ENCODE measurements at places on chromosomes 1 and 21.

DNA sequence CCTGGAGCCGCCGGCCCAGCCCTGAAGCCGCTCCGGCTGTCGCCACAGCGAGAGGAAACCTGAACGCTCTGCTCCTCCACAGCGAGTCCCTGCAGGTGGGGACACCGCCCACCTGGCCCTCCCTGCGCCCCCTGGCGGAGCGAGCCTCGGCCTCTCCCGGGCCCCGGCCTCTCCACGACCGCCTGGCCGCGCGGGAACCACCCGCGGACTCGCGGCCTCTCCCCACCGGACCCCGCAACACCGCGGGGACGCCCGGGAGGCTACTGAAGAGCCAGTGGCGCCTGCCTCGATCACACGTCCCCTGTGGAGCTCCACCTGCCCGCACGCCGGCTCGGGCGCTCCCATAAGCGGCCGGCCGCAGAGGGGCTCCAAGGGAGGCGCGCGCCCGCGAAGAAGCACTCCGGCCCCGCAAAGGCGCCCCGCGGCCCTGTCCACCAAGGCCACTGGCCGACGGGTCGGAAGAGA lies 109.6 kb downstream of the KCNN3 start:
- peak; percentile 77 for DNase-seq

DNA sequence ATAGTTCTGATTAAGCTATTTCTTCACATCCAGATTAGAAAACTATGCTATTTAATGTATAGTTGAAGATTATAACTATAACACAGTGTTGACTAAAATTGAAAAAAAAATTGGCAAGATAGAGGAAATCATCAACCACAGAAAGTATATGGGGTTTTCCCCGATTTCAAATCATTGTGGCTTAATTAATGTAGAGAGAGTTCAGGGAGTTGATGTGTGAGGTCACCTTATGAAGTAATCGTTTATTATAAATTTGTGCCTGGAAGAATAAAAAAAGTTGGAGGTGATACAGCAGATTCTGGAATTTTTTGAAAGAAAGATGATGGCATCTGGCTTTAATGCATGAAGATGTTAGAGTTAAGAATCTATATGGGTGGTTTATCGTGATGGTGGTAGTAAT lies 84.3 kb downstream of the PTGS2 start:
- DNase-seq: no peak

- no peak for DNase-seq
Observed at GRCh38 chr1:57839526-57839925, 415.7 kb upstream of the DAB1 start.

GRCh38 chr1:219039682-219040154 lies 134.0 kb upstream of the LYPLAL1 start:
- no peak for DNase-seq

- DNase-seq: no peak
Observed at GRCh38 chr1:41609166-41609883, 124.8 kb upstream of the EDN2 start.

- DNase-seq: no peak
Observed at GRCh38 chr1:23581219-23581618, 21.9 kb upstream of the ID3 start.

- no peak for DNase-seq
Observed at GRCh38 chr1:233884461-233885151, 19.9 kb upstream of the SLC35F3 start.

DNA sequence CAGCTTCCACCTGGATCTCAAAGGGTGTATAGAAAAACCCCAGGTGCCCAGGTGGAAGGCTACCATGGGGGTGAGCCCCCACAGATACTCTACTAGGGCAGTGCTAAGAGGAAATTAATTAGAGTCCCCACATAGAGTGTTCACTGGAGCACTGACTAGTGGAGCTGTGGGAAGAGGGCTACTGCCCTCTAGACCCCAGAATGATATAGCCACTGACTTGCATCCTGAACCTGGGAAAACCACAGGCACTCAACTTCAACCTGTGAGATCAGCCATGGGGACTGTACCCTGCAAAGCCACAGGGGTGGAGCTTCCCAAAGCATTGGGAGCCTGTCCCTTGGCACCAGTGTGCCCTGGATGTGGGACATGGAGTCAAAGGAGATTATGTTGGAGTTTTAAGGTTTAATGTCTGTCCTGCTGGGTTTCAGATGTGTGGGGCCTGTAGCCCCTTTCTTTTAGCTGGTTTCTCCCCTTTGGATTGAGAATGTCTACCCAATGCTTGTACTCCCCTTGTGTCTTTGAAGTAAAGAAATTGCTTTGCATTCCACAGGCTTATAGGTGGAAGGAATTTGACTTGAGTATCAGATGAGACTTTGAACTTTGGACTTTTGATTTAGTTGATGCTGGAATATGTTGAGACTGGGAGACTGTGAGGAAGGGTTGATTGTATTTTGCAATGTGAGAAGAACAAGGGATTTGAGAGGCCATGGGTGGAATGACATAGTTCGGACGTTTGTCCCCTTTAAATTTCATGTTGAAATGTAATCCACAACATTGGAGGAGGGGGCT lies 31.8 kb upstream of the CDC14A start:
- DNase-seq: no peak

GRCh38 chr1:207903767-207904166 lies 7.2 kb downstream of the CD34 start:
- no peak for DNase-seq

DNA sequence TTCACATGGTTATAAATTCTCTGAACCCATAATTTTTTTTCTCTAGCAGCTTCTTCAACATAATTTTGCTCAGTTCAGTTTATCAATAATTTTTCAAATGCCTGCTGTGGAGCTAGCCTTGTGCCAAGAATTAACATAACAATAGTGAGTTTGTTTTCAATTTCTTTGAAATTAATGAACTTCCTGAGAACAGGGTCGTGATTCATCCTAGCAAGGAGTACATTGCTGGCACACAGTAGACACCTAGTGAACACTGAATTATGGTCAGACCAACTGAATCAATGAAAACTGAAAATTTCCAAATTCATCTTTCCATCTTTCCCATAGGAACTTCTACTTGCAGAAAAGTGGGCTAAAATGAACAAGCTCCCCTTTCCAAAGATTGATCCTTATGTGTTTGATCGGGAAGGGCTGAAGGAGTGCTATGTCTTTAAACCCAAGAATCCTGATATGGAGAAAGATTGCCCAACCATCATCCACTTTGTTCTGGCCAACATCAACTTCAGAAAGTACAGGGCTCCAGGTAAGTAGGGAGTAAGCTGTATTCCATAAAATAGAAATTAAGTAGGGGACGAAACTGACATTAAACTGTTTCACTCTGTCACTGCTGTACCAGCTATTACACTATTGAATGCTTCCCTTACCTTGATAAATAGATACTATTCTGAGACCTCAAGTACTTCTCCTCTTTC lies 148.7 kb downstream of the PLA2G4A start:
- no peak for DNase-seq

DNA sequence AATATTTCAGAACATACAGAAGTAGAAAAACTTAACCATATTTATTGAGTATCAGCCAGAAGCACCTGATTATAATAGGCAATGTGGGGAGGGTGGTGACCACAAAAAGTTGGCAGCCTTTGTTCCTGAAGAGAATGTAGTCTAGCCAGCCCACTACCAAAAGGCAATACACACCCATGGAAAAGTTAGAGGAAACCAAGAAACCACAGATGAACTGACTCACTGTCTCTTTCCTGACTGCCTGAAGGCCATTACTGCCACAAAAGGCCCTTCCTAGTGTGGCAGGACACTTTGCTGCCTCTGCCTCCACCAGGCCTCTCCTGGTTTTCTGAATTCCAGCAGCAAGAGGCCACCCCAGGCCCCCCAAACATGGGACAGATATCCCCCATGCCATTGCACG lies 14.6 kb upstream of the PROX1 start:
- DNase-seq: no peak

GRCh38 chr1:11414926-11415538 lies 63.9 kb upstream of the DISP3 start:
- DNase-seq: no peak

DNA sequence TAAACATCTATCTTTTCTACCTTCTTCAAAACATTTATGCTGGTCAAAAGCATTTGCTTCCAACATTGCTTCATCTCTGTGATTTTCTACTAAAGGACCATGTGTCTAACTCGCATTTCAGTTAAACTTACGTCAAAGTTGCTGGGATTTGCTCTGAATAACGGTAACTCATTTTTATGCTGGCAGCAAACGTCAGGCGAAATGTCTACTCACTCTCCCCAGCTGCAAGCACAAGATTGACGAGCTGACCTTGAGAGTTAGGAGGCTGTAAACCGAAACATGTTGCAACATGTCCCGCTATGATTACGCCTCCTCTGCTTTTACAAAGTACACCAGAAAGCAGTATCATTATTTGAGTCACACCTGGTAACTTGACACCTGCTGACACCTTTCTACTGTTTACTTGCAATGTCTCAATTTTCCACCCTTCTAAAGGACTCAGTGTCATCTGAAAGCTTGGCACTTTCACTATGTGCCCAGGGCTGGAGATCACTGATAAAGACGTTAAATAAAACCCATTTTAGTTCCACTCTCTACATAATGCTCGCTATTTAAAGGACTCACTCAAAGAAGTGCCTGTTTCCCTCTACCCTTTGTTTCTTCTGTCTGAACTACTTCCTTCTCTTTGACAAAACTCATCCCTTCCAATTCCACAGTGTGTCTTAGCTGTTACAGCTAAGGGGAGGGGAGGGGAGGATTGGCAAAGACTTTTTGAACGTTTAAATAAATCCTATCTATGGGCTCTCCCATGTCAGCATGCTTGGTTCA lies 111.9 kb downstream of the PTPN14 start:
- no peak for DNase-seq

DNA sequence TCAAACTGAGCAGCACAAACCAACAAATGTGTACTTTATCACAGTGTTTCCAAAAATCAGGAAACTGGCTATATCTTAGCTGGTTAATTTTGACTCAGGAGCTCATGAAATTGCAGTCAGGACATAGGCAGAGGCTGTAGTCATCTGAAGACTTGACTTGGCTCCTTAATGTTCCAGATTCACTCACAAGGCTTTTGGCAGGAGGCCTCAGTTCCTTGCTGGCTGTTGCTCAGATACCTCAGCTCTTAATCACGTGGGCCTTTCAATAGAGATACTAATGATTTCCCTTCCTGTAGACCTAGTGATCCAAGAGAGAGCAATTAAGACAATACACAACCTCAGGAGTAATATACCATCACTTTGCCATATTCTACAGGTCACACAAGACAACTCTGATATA lies 537.7 kb downstream of the BRINP3 start:
- DNase-seq: no peak

- DNase-seq: no peak
Observed at GRCh38 chr1:10641976-10642375, 154.5 kb downstream of the CASZ1 start.

GRCh38 chr1:117586747-117587498 lies 18.9 kb upstream of the TENT5C start:
- no peak for DNase-seq

GRCh38 chr1:87064986-87065385 lies 150.6 kb downstream of the HS2ST1 start:
- DNase-seq: no peak

- no peak for DNase-seq
Observed at GRCh38 chr1:206911064-206911663, 10.6 kb downstream of the FCMR start.

GRCh38 chr1:245829194-245829593 lies 674.4 kb downstream of the KIF26B start:
- DNase-seq: no peak

- DNase-seq: no peak
Observed at GRCh38 chr1:94709891-94710581, 110.1 kb upstream of the SLC44A3 start.

- no peak for DNase-seq
Observed at GRCh38 chr1:105793536-105794146, 1262.8 kb upstream of the PRMT6 start.

GRCh38 chr1:234940841-234941240 lies 187.8 kb downstream of the TOMM20 start:
- DNase-seq: no peak

DNA sequence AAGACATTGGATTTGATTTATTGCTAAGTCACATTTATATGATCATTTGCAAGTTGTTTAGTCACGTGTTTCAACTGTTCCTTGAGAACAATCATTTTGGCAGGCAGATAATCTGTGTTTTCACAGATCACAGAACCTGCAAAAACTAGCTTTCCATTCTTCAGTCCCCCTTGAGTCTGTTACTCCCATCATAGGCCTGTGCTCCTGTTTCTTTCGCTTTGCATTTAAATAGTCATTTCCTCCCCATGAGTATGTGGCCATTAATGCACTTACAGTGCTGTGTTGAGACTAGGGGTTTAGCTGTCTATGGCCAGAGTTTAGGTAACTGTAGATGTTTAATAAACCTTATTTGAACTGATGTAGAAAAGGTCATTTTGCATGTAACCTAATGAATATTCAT lies 214.5 kb downstream of the PATJ start:
- no peak for DNase-seq

- DNase-seq: no peak
Observed at GRCh38 chr1:46175243-46175642, 356 bp downstream of the TSPAN1 start.

- no peak for DNase-seq
Observed at GRCh38 chr1:158028969-158029368, 35.5 kb downstream of the KIRREL1 start.

- no peak for DNase-seq
Observed at GRCh38 chr1:110522560-110522959, 3.6 kb upstream of the KCNA10 start.

GRCh38 chr1:227944931-227945890 lies 2.5 kb downstream of the WNT9A start:
- no peak for DNase-seq

DNA sequence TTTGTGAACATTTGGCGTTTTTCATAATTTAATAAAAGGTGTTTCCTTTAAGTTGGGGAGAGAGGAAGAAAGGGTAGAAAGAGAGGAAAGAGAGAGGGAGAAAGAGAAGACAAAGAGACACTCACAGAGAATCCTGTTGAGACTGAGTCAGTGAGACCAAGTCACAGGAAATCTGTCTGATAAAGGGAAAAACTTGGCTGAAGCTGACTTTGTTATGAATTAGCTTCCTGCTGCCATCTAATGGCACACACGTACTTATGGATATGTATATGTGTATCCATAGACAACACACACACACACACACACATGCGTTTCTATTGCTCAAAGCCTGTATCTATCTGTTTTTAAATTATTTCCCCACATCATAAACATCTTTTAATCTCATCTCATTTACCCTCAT lies 42.5 kb upstream of the DISC1 start:
- DNase-seq: no peak

- DNase-seq: no peak
Observed at GRCh38 chr1:227388214-227389168, 70.2 kb upstream of the CDC42BPA start.

DNA sequence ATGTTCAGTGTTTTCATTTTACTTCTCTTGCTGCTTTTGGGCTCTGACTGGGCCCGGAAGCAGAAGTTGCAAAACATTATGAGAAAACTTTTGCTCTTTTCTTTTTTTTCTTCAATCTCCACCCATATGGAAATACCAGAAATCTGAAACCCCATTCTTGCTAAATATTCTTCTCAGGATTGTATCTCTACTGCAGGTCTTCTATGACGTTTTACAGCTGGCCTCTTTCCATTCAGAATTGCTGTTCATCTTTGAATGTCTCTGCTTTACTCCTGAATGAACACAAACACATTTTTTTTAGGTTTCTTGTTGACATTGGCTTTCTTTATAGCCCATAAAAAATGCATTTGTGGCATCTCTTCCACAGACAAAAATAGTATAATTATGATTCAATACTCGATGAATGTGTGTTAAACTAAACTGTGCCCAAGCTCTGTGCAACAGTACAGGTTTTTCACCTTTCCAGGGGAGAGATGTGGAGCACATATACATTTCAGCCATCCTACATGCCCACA lies 18.8 kb downstream of the PTPRC start:
- DNase-seq: no peak

- no peak for DNase-seq
Observed at GRCh38 chr1:67213164-67213563, 46.9 kb downstream of the IL23R start.
